ENCODE measurements at places on chromosomes 7 and 10.

DNA sequence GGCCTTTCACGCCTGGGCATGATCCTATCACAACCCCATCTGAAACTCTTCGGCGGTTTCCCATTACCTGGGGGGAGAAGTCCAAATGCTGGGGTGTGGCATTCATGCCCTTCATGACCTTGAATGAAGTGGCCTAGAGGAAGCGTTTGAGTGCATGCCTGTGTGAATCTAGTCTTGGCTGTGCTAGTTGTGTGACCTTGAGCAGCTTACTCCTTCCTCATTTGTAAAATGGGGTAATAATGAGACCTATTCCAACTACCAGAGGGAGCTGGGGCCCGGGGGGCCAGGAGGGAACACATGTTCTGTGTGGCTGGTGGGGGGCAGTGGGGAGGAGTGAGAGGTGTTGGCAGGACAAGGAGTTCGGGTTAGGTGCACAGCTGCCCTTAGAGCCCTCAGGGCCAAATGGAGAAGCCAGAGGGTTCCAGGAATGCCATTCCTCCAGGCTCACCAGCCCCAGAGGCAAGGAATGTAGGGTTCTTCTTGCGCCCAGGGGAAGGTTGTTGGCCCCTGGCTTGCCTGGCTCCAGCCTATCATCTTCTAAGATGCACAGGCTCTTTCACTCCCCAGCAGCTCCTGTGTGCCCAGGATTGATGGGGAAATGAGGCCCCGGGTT is 21.3 kb upstream of the TBRG4 start:
- DNase-seq, result no peak

DNA sequence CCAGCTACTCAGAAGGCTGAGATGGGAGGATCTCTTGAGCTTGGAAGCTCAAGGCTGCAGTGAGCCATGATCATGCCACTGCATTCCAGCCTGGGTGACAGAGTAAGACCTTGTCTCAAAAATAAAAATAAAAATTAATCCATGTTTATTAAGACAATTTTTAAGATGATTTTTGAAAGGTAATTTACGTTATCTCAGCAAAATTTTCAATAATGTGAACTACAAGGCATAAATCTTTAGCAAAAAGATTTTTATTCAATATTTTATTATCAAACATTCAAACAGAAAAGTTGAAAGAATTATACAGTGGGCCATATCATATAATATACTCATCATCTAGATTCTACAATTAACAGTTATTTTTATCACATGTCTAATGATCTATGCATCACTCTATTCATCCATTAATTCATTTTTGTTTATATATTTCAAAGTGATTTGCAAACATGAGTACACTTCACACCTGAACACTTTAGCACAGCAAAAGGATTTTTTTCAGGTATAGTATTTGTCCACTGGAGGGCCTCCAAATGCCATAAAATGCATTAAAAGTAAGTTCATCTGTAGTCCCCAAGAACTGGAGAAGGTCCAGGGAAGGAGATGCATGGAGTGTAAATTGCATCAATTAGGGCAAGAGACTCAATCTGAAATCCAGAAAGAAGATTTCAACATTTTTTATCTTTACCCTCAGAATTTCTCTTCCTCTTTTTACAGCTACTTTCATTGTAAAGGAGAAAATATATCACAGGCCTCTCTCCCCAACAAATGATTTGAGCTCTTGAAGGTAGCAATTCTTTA is 38.6 kb upstream of the RSBN1L start:
- no peak for DNase-seq

GRCh38 chr7:151715666-151716315 is 161.1 kb downstream of the PRKAG2 start:
- DNase-seq, result no peak

GRCh38 chr10:133104068-133104962 is 16.6 kb downstream of the ADGRA1 start:
- no peak for DNase-seq

Measured in retinal pigment epithelial cell (primary cell).